Prostate gland (tissue), 2 donors: ENCODE measurements at places on chromosomes 12 and 14. TPM values are rescaled to one million over a fixed set of nuclear protein-coding genes. Genes with fewer than 3 reads are reported as not detected.

Gene BTG1
- 56.9 TPM for total RNA-seq

Gene PPP2R5C
- total RNA-seq, result 96.2 TPM

GRCh38 chr12:128745772-128746689 lies 77.7 kb downstream of the SLC15A4 start:
- DNase-seq, result no peak

- no peak for DNase-seq
These were observed 25.4 kb downstream of the CHST11 start for GRCh38 chr12:104482113-104482512.

DNA sequence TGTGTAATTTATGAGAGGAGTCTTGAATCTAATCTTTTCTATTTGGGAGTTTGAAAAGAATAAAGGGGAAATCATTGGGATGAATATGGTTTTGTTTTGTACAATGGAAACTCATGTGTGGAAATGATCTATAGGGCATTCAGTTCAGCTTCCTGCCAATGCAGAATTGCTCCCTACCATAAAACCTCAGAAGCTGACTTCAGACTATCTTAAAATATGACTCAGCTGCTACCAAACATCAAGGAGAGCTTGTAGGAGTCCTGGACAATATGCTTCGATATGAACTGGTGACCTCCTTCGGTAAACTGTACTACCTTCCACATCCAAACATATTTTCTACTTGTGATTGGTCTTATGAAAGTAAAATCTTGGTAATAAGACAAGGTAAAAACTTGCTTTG lies 160.6 kb downstream of the CAPZA3 start:
- DNase-seq, result no peak

- no peak for DNase-seq
These were observed at the start of gene TNFAIP2 for GRCh38 chr14:103122947-103123633. Gene TNFAIP2, plus strand, starts transcription at chr14:103123461. Its CDS starts 2,997 bp downstream, at chr14:103126458.
